Right lobe of liver (tissue), 6 donors: ENCODE measurements at places on chromosomes 16 and 17. TPM values are rescaled to one million over a fixed set of nuclear protein-coding genes. Genes with fewer than 3 reads are reported as not detected.

DNA sequence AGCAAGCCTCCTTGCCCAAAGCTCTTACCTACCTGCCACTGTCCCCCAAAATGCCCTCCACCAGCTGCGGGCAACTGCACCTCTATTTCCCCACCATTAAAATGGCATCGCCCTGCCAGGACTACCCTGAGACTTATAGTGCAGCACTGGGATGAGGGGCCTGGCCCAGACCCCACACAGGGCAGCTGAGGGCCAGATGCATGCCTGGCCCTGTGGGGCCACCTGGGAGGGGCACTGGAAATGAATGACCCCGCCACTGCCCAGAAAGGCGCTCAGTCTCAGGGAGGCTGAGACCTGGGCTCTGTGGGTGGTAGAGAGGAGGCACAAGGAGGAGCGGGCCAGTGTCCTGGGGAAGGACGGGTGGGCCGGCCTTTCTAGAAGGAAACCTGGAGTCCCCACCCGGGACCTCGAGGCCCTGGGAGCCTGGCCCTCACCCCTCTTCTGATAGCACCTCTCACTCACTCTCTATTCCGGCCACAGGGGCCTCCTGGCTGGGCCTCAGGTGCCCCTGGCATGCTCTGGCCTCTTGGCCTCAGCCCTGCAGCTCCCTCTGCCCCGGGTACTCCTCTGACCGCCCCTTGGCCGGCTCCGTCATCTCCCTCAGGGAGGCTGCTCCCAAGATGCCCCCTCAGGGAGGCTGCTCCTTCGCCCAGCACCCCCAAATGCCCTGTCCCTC lies 26.9 kb downstream of the KATNB1 start:
- no peak for DNase-seq

USP6 gene
- total RNA-seq, result 0.07 TPM

DNA sequence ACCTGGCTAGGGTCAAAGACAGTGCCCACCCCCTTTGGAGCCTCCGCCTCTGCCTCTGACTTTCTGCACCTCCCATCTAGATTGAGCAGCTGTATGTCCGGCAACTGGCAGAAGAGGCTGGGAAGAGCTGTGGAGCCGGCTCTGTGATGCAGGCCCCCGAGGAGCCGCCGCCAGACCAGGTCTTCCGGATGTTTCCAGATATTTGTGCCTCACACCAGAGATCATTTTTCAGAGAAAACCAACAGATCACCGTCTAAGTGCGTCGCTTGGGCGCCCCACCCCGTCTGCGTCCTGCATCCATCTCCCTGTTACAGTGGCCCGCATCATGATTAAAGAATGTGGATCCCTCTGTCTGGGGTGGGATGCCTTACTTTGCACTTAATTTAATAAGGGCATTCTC lies 22.1 kb downstream of the IRF8 start:
- DNase-seq, result peak; percentile 43

DNA sequence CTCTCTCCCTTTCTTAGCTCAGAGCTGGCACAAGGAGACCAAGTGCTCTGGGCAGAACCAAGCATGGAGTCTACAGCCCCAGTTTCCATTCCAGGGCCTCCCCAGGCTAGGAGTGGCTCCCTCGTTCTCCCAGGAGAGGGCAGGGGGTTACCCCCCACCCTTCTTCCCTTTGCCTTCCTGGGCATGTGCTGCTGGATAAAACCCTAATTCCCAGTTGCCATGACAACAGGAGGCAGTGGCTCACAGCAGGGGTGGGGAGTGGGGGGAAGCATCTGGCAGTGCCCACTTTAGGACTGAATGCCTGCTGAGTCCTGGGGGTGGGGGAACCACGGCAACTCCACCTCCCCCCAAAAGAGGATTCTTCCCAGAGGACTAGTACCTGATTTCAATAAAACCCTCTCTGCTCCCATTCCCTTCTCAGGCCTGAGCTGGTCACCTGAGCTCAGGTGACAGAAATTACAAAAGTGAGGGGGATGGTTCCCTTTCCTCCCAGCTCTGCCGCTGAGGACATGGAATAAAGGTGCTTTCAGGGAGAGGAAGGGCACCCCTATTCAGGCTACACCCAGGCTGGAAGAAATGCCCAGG lies 1.8 kb downstream of the MPP2 start:
- DNase-seq, result no peak

KRTAP3-1 gene
- total RNA-seq, result not detected

DNA sequence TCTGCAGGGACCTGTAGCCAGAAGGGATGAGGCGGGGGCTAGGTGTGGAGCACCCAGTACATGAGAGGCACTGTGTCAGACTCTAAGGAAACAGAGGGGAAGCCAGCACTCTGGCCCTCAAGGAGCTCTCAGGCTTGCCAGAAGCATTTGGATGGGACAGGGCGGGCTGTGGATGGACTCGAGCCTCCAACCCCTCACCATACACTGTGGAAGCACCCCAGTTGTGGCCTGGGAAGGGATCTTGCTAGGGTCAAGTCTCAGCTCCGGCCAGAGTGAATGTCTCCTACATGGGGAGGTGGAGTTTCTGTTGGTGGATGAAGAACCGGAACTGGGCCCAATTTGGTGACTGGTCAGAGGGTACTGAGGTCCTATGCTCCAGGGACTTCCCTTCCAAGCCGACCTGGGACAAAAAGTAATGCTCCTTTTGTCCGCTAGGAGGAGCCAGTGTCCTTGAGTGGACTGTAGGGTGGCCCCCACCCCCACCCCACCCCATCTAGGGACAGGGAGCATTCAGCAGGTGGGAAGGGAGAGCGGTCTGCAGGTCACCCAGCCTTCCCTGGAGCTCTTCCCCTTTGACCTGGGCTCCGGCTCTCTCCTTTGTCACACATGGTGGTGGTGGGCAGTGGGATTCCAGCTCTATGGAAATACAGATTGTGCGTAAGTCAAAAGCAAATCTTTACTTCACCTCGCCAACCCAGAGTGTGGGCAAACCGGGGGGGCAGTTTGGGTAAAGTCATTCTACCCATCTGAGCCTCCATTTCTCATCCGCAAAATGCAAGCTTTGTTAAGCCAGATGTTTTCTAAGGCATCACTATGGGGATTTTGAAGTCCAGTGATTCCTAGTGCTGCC lies 20.4 kb upstream of the PHB1 start:
- no peak for DNase-seq

GRCh38 chr16:20803192-20803560 lies 3.1 kb downstream of the ERI2 start:
- no peak for DNase-seq

DNA sequence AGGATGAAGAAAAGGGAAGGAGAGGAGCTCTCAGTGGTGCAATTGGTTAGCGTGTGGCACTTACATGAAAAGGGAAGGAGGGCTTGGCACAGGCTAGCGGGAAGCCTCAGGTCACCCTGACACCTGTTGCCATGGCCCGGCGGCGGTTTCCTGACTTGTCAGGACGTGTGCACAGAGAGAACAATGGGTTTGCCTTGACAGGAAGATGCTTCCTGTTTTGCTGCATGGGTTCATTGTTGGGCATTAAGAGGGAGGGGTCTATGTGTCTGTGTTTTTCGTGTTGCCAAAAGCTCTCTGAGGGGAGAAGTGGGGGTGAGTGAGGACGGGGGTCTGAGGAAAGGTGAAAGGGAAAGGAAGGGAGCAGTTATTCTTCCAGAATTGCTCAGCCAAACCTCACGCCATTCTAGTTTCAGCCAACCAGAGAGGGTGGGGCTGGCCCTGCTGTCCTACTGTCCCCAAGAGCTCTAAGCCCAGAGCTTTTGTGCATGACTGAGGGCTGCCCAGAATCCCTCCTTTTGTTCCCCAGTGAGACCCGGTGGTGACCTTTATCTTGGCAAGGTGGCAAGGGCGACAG lies 17.1 kb upstream of the CCR7 start:
- DNase-seq, result no peak

DNA sequence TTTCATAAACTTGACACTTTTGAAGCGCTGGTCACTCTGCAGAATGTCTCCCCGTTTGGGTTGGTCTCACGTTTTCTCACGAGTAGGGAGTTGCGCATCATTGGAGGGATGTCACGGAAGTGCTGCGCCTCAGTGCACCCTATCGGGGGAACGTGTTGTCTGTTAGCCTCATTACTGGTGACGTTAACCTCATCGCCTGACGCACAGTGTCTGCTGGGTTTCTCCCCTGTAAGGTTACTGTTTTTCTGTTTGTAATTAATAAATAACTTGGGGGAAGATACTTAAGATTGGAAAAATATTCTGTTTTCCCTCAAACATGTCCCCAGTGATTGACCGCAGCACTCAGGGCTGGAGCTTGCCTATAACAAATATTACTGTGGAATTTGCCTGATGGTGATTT lies 26.7 kb downstream of the VAC14 start:
- DNase-seq, result no peak
